ENCODE measurements at places on chromosomes 6 and 20.
A peak's percentile ranks its signal among the peaks of the same experiment; 100 is the strongest.

GRCh38 chr6:3793545-3793944 lies 42.0 kb upstream of the PXDC1 start:
- DNase-seq = no peak

DNA sequence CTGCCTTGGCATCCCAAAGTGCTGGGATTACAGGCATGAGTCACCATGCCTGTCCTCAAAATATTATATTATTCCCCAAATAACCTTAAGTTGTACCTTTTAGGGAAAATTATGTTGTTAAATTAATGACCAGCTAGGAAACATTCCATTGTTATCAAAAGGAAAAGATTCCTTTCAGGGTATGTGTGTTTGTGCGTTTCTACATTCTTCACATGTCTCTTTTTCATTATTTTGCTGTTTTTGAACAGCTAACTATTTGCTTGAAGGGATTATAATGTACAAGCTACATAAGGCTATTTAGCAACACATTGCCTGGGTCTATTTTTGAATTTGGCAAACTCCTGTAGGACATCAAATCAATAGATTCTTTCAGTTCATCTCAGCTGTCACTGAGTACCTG lies 57.1 kb downstream of the GJA1 start:
- DNase-seq = no peak

DNA sequence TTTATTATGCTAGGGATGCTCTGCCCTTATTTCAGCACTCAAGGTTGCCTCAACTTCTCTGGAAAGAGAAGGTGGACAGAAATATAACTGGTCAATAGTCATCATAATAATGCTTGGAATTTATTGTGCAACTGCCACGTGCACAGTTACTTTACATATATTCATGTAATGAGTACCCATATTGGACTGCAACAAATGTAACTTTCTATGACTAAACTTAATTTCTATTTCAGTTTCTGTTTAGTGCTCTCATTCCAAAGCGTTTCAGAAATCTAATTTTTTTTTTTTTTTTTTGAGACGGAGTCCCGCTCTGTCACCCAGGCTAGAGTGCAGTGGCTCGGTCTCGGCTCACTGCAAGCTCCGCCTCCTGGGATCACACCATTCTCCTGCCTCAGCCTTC lies 28.3 kb upstream of the CD83 start:
- DNase-seq = no peak

DNA sequence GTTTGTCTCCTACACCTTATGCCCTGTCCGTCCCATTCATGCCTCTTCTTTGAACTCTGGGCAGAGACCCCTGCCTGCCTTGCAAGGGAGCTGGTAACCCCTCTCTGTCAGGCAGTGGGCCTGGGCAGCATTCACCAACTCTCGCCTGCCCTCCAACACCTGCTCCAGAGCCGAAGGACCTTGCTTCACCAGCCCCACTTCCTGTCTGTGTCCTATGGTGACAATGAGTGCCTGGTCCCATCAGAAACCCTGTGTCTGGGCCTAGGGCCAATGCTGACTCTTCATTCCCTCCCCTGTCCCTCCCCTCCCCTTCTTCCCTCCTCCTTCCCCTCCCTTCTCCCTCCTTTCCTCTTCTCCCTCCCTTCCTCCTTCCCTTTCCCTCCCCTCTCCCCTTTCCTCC lies 22.8 kb upstream of the PCMTD2 start:
- no peak for DNase-seq

GRCh38 chr6:123321020-123321419 lies 315.7 kb downstream of the TRDN start:
- no peak for DNase-seq

GRCh38 chr20:63215101-63216040 lies 560 bp downstream of the YTHDF1 start:
- no peak for DNase-seq

- no peak for DNase-seq
Measured at GRCh38 chr6:29211488-29211887, 40.8 kb downstream of the OR2J2 start.

DNA sequence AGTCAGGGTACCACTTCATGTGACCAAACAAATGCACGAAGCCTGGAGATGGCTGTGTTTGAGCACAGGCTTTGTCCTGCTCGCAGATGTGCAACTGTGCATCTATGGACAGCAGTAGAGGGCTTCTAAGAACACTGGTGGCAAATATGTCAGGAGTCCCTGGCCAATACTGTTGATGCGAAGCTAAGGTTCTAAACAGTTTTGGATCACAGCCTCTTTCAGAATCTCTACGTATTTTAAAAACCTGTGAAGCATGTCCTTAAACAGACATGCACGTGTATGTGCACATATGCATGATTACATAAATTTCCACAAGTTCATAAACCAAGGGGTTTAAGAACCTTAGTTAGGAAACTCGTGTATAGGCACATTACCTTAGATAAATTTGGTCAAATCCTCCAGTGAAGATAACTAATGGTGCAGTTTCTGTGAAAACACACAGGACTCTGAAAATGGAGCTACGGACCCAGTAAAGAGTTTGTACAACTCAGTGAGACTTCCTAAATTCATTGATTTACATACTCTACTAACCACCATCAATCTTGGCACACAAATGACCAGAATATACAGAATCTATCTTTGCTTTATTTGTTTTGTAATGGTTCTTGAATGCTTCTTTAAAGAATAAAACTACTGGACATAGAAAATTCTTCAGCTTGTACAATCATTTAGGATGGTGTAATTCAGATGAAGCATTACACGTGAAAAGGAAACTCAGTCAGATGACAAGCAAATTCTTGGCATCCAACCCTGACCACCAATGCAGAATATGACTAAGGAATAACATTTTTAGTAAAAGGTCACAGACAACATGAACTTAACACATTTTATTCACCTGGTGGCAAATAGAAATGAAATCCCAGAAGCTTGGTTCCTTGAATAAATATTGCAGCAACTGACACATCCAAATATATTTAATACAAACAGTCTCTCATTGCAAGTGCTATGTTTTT lies 27.4 kb downstream of the KCNQ5 start:
- DNase-seq = no peak

- DNase-seq = no peak
Measured at GRCh38 chr20:3848565-3848964, 1.9 kb downstream of the MAVS start.

GRCh38 chr20:52524861-52525260 lies 333.3 kb upstream of the ZFP64 start:
- DNase-seq = no peak

DNA sequence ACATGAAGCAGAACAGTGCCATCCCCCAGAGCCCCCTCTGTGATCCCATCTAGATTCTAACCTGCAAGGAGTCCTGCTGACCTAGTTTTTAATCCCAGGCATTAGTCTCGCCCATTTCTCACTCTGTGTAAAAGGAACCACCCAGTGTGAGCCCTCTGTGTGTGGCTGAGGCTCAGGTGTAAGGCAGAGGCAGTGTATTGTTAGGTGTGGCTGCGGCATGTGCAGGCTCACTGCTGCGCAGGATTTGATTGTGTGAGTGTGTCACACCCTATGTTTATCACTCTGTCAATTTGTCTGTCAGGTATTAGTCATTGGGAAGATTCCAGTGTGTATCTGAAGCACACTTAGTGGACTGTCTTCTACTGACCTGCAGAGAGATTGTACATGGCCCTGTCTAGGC lies 13.7 kb upstream of the CST8 start:
- DNase-seq = no peak

DNA sequence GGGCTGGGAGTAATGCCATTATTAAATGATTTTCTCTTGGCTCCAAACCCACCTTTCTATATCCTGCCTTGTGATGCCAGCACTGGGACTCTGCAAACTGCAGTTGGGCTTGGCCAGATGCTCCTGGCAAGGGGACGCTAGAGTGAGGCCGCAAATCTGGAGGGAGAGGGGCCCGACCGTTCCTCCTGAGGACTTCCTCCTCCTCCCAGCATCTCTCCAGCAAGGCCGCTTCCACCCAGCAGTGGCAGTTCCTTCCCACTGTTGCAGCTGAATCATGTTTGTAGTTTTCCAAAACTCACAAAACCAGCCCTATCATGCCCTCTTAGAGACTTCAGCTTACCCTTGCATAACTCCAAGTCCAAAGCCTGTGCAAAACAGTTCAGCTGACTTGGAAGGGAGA lies 244.4 kb downstream of the FOXA2 start:
- DNase-seq = no peak

DNA sequence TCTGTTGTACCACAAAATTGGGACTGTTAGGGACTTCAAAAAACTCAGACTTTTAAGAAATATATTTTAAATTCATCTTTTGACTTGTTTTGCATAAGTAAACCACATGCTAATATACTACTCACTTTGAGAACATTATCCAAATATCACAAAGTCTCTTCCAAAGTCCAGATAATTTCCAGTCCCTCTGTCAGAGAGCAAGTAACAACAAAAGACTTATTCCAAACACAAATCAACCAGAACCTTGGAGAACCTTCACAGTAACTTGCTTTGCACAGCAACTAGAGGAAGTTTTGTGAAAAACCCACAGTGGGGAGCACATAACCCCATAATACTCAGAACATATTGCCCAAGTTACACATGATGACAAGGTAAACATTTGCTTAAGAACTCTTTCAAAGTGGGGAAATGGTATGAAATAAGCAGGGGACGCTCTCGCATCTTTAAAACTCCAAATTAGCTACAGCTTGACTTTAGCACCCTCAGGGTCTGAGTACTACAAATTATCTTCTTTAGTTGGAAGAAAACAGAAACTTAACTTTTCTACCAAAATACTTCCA lies 37.8 kb downstream of the CENPW start:
- DNase-seq = no peak

DNA sequence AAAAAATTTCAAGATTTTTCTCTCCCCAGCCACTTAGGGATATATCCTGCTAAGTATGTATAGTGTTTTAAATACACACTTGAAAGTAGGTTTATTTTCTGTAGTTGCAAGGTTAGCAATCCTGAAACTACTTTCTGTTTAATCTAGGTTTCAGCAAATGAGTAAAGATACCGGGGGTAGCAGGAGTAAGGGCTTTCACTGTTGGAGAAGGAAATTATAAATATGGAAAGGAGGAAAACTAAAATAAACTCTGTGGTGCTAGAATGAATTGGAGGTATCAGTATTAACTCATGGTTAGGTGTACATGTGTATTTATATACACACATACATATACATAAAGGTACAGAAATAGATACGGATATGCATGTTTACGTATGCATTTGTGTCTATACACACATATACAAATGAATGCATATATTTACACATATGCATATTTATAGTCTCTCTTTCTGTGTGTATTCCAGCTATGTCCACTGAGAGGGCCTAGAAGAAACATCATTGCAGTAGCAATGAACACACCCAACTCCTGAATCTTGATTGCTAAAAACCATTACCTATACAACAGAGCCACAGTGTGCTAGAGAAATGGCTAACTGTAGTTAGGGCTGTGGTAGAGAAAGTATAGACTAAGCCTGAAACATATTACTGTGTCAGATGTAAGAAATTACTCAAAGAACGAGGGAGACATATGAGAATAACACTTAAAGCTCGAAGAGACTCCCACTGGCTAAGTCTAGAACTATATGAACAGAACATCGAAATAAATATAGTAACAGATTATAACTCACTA lies 95.9 kb upstream of the EMILIN3 start:
- no peak for DNase-seq

DNA sequence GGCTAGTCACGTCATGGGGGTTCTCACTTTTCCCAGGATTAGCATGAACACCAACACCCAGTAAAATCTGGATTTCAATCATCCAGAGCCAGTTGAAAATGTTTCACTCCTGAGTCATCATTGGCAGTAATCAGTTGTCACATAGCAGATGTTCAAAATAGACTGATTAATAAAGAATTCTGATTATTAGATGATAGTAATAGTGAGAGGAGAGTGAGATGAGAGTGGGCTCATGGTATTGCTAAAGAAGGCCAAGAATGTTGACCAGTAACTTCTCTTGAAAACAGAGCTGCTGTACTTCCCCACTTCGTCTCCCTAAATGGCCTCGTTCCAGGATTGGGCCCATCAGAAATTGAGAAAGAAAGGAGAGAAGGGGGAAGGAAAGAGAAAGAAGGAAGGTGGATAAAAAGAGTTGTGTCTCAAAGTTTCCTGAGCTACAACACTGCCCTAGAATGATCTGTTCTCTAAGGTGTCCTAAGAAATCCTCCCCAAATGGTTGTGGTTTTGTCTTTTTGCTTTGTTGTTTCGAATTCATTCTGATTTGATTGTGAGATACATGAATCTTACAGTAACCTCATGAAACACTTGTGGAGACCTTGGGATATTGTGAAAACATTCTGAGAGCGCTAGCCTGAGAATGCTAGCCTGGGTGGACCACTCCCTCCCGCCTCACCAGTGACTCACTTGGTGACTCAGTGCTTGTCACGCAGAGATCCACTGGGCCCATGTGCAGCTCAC lies 502.2 kb upstream of the JARID2 start:
- DNase-seq = peak; percentile 61

- no peak for DNase-seq
Measured at GRCh38 chr6:145257704-145258103, 477.6 kb downstream of the EPM2A start.

- no peak for DNase-seq
Measured at GRCh38 chr6:95601133-95601532, 23.8 kb downstream of the MANEA start.

DNA sequence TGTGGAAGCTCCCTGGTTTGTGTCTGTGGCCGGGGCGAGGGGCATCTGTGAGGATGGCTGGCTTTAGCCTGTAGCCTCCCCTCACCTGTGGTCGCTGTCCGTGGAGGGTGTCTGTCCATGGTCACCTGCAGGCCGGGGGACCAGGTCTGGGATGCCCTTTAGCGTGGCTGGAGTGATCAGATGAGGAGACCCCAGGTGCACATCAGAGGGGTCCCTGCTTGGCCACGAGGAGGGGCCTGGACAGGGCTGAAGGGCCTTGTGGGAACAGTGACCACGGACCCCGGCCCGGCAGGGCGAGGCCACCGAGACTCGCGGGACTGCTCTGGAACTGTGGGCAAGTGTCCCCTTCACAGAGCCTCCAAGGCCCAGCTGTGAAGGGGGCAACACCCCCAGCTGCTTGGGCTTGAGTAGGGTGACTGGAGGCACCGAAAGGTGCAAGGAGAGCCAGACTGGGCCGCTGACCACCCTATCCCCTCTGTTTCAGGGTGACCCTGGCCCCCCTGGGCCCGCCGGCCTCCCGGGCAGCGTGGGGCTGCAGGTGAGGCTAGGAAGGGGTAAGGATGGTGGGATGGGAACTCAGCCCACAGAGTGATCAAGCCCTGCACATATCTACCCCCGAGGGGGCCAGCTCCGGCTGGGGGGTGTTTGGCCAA lies 8.6 kb downstream of the COL9A3 start:
- DNase-seq = no peak

DNA sequence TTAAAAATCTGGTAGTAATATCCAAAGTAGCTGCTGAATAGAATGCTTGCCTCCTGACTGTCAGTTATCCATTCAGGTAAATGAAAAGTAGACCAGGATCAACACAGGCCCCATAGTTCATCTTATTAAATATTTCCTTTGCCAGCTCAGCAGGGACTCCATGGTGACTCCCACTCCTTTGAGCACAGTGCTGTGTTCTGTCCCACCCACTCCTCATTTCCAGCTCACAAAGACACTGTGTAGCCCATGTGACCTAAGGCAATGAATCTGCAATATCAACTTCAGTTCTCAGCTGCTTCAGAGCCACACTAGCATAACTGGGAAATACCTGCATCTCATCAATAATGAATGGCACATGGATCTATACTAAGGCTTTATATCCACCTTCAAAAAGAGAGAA lies 189.5 kb upstream of the MANEA start:
- DNase-seq = no peak

- DNase-seq = no peak
Measured at GRCh38 chr6:159777240-159777904, 12.0 kb downstream of the TCP1 start.

Data from omental fat pad (tissue), 4 donors.